ENCODE measurements at places on chromosomes 6 and 20. TPM values are rescaled to one million over a fixed set of nuclear protein-coding genes. Genes with fewer than 3 reads are reported as not detected.

GRCh38 chr6:42120895-42121865 lies 21.2 kb downstream of the C6orf132 start:
- H3K36me3 ChIP-seq: no peaks in the 10 kb centered on the region
- H3K4me1 ChIP-seq: peaks cover 50% of the 10 kb centered on the region

DNA sequence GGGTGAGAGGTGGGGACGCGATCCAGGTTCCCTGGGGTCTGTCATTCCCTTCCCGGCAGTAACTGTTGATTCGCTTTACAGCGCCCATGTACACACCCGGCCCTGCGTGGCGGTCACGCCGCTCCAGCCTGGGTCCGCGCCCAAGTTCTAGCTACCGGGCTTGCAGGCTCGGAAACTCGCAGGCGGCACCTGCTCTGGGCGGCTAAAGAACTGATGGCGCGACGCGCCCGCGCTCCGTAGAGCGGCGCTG lies 1.4 kb upstream of the POU3F2 start:
- no peak overlapping the region for H3K27ac ChIP-seq
- H3K27me3 ChIP-seq: peaks cover 30% of the 10 kb centered on the region
- H3K4me3 ChIP-seq: peak overlapping the region; percentile 52
- no peak for DNase-seq
- no peaks in the 10 kb centered on the region for H3K36me3 ChIP-seq

DNA sequence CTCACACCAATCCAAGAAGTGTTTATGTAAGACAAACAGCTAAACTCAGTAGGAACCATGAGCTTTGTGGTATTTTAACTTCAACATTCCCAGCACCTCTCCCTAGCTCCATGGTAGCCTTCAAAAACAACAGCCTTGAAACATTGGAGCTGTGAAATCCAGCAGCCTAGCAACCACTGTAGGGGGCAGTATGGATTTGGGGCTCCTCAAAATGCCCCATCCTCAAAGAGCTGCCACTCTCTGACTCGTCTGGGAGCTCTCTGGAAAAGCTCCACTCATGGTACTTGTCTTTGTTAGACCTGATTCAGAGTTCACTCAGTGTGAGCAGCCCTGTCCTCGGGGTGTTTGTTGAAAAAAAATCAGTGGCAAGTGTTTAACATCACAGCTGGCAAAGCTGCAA lies 82.9 kb downstream of the KIF6 start:
- no peak for DNase-seq
- no peaks in the 10 kb centered on the region for H3K27me3 ChIP-seq
- H3K36me3 ChIP-seq: no peaks in the 10 kb centered on the region
- H3K4me1 ChIP-seq: no peaks in the 10 kb centered on the region
- no peak overlapping the region for H3K4me3 ChIP-seq

GRCh38 chr20:41567615-41568014 lies 50.6 kb downstream of the CHD6 start:
- H3K4me3 ChIP-seq: no peak overlapping the region
- no peaks in the 10 kb centered on the region for H3K36me3 ChIP-seq
- no peak overlapping the region for H3K27ac ChIP-seq
- H3K27me3 ChIP-seq: no peaks in the 10 kb centered on the region
- peaks cover 53% of the 10 kb centered on the region for H3K4me1 ChIP-seq
- no peak for DNase-seq

DNA sequence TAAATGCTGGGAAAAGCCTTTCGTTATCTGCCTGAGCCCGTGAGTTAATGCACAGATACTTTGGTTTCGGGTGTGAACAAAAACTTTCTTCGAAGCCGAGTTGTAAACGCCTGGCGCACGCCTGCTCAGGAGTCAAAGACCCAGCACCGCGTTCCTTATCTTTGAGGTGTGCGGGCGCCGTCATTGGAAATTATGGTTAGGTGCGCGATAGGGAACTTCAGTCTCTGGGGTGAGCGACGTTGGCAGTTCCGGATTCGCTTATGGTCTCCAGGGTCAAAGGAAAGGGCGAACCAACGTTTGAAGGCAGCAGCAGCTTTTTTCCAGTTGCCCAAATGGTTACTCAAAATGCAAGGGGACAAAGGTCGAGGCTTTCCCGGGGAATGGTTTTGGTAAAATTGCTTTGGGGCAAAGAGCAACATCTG lies 853 bp downstream of the SLC22A3 start:
- DNase-seq: no peak
- H3K36me3 ChIP-seq: no peaks in the 10 kb centered on the region
- no peaks in the 10 kb centered on the region for H3K27me3 ChIP-seq
- peak overlapping the region; percentile 64 for H3K4me3 ChIP-seq

DNA sequence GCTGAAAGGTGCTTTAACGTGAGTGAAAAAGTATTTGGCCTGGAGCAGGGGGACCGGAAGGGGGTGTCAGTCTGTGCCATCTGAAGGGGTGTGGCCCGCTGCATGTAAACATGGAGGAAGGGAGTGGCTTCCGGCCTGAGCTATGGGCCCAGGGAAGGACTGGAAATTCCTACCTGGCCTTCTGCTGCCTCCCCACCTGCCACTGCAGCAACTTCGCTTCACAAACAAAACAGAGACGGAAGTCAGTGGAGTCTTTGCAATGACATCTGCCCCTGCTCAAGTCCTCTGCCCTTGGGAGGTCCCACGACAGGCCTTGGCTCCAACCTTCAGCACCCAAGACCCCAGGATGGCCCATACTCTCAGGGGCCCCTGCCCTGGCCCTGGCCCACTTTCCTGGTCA lies 28.1 kb upstream of the FOXP4 start:
- no peaks in the 10 kb centered on the region for H3K4me1 ChIP-seq
- no peak overlapping the region for H3K4me3 ChIP-seq
- H3K36me3 ChIP-seq: no peaks in the 10 kb centered on the region
- H3K27ac ChIP-seq: no peak overlapping the region

DNA sequence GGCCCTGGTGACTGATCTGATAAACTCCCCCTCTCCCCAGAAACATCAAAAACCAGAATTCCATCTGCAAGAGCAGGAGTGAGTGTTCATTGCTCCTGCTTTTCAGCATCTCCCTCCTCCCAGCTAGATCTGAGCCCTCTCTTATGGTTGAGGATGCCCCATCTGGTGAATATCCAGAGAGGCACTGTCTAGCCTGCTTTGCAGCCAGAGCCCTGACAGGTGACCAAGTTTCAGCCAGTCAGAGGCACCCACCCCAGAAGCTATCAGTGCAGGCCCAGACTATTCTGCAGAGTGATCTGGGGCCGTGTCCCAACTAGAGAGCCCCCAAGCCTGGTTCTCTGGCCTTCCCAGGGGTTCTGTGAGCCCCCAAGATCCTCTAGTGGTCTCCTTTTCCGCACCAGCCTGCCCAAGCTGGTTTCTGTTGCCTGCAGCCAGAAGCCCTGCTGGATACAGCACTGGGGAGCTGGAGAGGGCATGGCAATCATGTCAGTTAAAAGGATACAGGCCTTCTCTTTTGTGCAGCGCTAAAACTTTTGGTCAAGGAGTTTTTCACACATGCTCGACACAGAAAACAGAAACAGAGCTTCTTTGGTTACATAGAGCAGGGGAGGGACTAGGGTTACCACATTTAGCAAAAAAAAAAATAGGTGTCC lies 6.6 kb upstream of the BMP7 start:
- H3K27ac ChIP-seq: no peak overlapping the region
- H3K36me3 ChIP-seq: no peaks in the 10 kb centered on the region
- no peaks in the 10 kb centered on the region for H3K4me1 ChIP-seq
- DNase-seq: no peak
- no peaks in the 10 kb centered on the region for H3K27me3 ChIP-seq
- H3K4me3 ChIP-seq: no peak overlapping the region

DNA sequence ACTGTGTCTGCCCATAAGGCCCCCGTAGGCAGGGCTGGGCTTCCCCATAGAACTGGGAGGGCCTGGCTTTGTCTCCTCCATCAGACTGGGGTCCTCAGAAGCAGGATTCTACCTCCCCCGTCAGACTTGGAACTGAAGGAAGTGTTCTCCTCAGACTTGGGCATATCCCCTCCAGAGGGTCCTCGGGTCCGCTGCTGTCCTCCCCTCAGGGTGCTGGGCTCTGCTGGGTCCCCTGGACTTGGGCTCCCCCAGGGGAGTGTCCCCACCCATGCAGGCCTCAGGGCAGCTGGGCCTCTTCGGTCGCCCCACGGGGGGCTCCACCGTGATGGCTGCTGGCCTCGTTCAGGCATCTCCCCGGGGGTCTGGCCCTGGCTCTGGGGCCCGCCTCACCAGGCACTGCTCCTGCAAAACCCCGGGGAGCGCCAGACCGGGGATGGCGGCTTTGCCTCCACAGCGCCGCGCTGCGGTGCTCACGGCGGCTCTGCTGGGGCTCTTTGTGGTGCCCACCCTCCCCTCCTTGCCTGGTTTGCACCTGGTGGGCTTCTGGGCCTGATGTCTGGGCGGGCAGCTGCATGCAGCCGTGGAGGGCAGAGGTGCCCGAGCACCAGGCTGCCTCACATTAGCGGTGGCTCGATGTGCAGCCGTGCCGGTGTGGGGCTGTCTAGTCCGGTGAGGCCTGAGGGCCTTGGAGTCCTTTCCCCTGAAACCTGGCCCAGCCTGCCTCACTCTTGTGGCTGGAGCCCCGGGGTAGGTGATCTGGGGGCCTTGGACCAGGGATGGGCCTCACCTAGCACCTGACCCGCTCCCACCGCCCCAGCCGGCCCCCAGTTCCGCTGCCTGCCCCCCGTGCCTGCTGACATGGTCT lies 13.9 kb downstream of the COL20A1 start:
- no peak overlapping the region for H3K4me3 ChIP-seq
- H3K4me1 ChIP-seq: no peaks in the 10 kb centered on the region
- DNase-seq: no peak
- no peaks in the 10 kb centered on the region for H3K27me3 ChIP-seq
- no peak overlapping the region for H3K27ac ChIP-seq

DNA sequence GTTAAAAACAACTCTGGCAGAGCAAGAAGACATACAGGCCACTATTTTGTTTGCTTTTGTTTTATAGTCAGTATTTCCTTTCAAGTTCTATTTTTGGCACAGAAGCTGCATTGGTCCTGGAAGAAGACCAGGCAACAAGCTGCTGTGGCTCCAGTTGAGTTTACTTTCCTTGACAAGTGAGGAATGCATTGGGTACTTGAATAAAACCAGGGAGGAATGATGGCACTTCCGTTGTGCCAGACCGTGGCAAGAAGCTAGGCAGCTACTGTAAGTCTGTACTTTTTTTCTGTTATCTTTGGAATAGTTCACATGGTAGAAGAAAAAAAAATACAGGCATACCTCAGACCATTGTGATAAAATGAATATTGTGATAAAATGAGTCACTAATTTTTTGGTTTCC lies 66.3 kb downstream of the NCOA3 start:
- H3K27ac ChIP-seq: peak overlapping the region; percentile 34
- H3K36me3 ChIP-seq: no peaks in the 10 kb centered on the region
- H3K4me1 ChIP-seq: peaks cover 39% of the 10 kb centered on the region
- no peak overlapping the region for H3K4me3 ChIP-seq
- no peak for DNase-seq
- no peaks in the 10 kb centered on the region for H3K27me3 ChIP-seq

- no peak overlapping the region for H3K27ac ChIP-seq
- no peak for DNase-seq
- no peaks in the 10 kb centered on the region for H3K36me3 ChIP-seq
- no peak overlapping the region for H3K4me3 ChIP-seq
- H3K4me1 ChIP-seq: peaks cover 9% of the 10 kb centered on the region
These were observed 33.3 kb upstream of the SLC22A16 start for GRCh38 chr6:110509617-110510241.

GABRR2 gene
- total RNA-seq: 1.5 TPM

CTNNBL1 gene
- total RNA-seq: 40.3 TPM

MOCS1 gene
- total RNA-seq: 14.7 TPM

SCRT2 gene
- not detected for total RNA-seq

All from vagina (tissue), 2 donors.